ENCODE measurements at places on chromosomes 5 and 9. TPM values are rescaled to one million over a fixed set of nuclear protein-coding genes. Genes with fewer than 3 reads are reported as not detected.
A peak's percentile ranks its signal among the peaks of the same experiment; 100 is the strongest.

GRCh38 chr5:154519359-154519758, 41.3 kb upstream of the HAND1 start:
- DNase-seq: no peak

- no peak for DNase-seq
These were observed 90.6 kb downstream of the ZCCHC7 start for GRCh38 chr9:37210737-37211523.

- DNase-seq: no peak
These were observed 243.8 kb downstream of the BNC2 start for GRCh38 chr9:16626577-16627130.

GRCh38 chr9:37390759-37391158, 31.7 kb upstream of the GRHPR start:
- DNase-seq: peak; percentile 52

- DNase-seq: no peak
These were observed 84.1 kb downstream of the AMBP start for GRCh38 chr9:113993838-113994540.

DNA sequence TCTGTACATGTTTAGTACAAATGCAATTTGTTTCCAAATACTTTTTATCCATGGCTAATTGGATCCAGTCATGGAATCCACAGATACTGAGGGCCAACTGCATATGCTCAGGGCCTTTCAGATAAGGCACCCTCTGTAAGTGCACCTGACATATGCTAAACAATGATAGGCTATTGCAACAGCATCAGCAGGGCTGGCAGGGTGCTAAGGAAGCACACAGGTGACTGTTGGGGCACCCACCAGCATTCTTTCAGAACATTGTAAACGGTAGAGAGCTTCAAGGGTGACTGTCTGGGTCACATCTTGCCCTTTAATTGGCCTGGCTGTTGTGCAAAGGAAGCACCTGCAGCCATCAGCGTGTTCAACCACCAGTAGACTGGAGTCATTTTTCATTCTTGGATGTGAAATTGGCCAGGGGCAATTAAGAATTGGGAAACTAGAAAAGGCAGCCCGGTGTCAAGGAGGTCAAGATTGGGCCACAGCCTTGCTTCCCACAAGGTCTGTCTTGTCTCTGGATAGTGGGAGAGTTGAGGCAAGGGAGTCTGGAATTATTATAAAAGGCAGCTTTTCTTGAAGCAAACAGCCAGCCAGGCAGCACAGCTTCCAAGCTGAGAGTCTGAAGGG, 129.3 kb upstream of the RAI14 start:
- no peak for DNase-seq

DNA sequence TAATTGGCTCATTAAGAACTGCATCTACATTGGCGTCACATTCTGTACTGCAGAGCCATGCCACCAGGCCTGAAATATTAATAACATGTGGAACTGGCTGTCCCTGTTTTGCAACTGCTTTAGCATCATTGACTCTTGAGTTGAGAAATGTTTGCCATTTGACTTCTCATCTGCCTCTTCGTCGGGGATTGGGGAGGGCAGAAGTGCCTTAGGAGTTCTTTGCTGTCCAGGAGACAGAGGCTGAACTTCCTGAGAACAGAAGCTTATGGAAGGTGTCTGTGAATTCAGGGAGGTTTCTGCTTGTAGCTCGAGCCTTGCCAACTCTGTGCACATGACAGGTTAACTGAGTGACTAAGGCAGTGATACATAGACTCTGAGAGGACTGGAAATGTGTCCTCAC, 265.0 kb downstream of the KIF4B start:
- no peak for DNase-seq

DNA sequence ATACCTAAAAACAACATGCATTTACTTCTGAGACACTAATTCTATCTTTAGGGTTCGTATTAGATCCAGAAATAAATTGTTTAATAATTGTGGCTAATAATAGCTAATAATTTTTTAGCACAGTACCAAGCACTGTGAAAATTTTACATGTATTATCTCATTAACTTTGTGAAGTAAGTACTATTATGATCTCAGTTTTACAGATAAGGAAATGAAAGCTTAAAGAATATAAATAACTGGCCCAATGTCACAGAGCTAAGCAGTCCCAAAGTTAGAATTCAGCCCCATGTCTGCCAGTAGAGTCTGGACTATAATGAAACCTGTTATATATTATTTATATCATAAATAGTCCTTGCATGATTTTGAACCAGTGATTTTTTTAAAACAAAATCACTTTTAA, 163.3 kb downstream of the NIPBL start:
- DNase-seq: no peak

DNA sequence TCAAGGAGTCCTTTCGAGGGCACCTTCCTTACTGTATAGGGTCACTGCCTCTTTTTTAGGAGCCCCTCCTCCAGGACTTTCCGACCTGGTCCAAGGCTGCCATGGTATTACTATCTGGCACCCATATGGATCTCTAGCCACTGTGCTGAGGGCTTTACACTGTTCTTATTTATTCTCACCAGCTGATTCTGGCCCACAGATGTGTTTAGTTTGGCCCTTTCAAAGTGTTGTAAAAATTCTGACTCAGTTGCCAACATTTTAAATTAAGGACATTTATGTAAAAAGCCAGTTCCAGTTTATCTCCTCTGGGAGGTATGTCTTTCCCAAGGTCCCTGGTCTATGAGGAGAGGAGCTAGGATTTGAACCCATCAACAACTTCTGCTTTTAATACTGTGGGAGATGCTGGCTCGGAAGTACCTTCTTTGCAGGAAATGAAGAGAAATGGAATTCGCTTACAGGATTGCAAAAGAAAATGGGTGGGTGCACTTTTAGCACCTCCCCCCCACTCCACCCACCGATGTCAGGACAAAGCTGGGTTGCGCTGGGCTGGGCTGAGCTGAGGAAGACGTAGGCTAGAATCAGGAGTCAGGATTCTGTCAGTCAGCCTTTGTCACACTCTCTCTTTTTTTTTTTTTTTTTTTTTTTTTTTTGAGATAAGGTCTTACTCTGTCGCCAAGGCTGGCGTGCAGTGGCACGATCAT, 7.8 kb downstream of the JADE2 start:
- no peak for DNase-seq

DNA sequence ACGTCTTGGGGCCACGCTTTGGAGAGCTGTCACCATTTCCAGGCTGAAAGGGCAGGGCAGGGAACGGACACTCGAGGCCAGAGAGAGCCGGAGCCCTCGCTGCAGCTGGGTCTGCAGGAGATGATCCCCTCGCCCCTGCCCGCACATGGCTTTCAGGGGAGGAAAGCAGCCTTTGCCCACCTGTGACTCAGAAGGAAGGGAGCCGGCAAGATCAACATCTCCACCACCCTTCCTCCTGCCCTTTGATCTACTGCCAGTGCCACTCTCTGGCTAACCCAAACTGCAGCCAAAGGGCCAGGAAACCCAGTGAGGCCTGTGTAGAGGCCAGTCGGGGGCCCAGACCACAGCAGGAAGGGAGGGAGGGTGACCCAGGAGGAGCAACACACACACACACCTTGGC, 137.1 kb upstream of the ERCC6L2 start:
- DNase-seq: no peak

DNA sequence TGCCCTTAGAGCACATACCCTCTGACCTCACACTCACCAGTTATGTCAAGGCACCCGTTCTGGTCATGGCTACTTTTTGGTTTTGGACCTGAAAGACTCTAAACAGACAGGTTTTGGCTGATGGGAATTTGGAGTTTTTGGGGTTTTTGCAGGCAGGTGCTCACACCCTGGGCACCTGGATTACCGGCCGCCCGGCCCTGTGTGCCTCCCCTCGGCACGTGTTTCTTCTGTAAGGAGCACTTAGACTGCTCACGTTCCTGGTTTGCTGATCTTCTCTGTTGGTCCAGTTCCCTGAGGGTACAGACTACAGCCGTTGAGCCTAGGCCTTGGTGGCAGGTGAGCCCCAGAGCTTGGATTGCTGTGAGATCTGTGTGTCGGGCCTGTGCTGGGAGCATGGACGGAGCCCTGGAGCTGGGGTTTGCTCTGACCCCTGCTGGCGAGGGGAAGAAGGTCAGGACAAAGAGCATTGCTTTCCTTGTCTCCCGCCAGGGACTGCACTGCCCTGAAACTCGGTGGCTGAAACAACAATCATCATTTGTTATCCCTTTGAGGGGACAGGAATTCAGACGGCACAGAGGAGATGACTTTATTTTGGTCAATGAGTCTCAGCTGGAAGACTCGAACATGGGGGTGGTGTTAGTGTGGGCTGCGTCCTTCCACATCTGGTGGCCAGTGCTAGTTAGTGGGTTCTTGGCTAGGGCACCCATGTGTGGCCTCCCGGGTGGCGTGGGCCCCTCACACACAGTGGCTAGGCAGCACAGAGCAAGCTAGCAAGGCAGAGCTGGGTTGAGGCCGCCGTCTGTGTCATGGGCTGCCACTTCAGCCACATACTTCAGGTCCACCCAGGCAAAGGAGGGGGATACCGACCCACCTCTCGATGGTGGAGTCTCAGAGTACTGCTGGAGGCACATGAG, 76.4 kb downstream of the EHMT1 start:
- peak; percentile 44 for DNase-seq

DNA sequence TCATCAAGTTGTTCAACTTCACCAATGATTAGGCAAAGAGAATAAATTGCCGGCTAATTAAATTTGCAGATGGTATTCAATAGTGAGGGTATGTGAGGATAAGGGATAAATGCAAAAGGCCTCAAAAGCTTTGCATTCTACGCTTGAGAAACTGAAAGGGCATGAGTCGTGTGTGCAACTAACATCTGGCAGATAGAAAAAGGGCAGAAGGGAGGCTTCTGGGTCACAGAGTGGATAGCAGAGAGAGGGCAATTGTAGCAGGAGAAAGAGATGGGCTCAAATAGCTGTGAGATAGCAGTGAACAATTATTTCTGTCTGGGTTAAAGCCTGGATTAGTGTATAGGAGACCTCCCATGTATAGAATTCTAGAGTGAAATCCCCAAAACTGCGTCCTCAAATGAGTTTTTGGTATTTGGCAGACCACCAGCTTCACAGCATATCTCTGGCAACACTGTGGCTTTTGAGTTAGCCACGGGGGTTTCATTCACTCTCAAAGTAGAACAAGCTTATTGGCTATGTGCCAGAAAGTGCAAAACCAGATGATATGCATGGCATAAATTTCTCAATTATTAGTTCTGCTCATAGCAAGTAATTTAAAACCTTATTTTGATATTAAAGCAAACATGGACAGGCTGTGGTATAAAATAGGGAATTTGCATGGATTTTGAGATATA, 586.3 kb downstream of the BRINP1 start:
- DNase-seq: no peak

DNA sequence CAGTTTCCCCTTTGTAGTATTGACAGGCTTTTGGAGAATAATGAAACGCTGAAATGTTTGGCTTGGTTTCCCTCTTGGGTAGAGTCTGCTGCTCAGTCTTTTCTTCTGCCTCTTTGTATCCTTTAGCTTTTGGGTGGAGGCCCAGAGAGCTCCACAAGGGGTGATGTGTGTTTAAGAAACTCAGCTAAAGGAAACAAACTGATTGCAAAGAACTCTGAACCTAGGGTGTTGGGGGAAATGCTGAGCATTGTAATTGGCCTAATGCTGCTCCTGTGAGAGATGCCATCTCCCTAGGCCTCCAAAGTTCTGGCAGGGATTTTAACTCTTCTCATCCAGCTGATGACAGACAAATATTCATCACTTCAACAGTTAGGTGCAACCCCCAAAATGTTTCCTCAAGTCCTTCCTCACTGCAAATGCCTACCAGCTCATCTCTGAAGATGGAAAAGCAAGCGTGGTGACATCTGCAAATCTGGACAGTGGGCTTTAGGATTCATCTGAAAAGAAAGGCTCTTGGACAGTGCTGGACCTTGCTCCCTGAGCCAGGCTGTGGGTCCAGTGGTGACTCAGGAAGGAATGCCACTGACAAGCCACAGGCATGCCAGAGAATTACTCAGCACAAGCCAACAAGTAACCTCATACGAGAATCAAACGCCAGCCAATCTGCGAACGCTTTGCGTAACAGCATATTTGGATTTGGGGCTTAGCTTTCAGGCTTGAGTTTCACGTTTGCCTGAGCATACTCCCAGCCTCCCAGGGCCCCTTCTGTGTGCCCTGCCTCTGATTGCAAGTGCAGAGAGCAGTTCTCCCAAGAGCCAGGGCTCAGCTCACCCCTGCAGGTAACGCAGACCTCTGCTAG, 30.5 kb upstream of the ZSWIM6 start:
- DNase-seq: no peak

GRCh38 chr9:78133751-78134150, 102.1 kb upstream of the CEP78 start:
- DNase-seq: no peak

- DNase-seq: peak; percentile 45
These were observed 3.2 kb downstream of the PIP5KL1 start for GRCh38 chr9:127927201-127927987.

DNA sequence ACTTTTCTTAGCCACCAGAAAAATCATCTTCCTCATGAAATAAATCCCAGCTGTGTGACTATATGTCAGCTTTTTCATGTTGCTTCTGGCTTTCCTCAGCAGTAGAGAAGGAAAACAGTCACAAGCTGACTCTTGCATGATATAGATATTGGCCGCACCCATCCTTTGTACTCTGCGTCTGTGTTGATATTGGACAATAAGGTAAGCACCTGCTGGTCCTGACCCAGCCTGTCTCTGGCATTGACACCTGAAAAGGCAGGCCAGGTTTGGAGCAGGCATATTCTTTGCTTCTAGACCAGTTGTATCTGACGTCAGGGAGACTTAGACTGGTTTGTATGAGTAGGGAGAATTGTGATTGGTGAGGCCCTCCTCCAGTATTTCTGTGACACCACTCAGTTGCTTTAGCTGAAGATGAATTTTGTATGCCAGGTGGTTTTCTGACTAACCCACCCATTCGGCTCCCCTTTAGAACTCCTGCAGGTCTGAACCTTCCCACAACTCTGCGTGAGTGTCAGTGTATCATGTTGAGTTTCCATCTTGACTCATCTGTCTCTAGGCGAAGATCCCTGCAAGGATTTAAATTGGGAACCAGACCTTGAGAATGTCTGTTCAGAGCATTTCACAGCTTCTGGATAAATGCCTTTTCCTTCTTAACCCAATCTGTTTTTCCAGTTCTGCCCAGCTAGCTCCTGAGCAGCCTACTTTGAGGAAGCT, 151.2 kb upstream of the RUSC2 start:
- no peak for DNase-seq

GRCh38 chr5:108124596-108124995, 257.3 kb downstream of the FBXL17 start:
- no peak for DNase-seq

- peak; percentile 7 for DNase-seq
These were observed 89.0 kb upstream of the MAP1B start for GRCh38 chr5:72018143-72018803.

Gene IRX1
- polyA plus RNA-seq: not detected

Gene GPR21
- not detected for polyA plus RNA-seq

Gene SPATA31E1
- polyA plus RNA-seq: not detected

Gene GGTA1
- polyA plus RNA-seq: 0.22 TPM

Gene LCN2
- not detected for polyA plus RNA-seq

Gene LCNL1
- not detected for polyA plus RNA-seq

Gene ACER2
- 0.14 TPM for polyA plus RNA-seq

Gene SLCO6A1
- polyA plus RNA-seq: not detected

Gene TMOD1
- 2.2 TPM for polyA plus RNA-seq

Gene HIGD2A
- polyA plus RNA-seq: 220 TPM

Gene FBN2
- not detected for polyA plus RNA-seq

Gene PLCXD3
- polyA plus RNA-seq: not detected

Gene CACNA1B
- not detected for polyA plus RNA-seq

Gene FOXI1
- not detected for polyA plus RNA-seq

Gene DRD1
- not detected for polyA plus RNA-seq

Gene EPB41L4A
- 4.7 TPM for polyA plus RNA-seq

Gene PCDHGA9
- not detected for polyA plus RNA-seq

Gene TLE1
- 86.2 TPM for polyA plus RNA-seq

All from naive B cell (primary cell).